ENCODE measurements at places on chromosomes 12 and 14.

- DNase-seq: no peak
Observed at GRCh38 chr12:68281322-68282077, 28.1 kb upstream of the IL22 start.

DNA sequence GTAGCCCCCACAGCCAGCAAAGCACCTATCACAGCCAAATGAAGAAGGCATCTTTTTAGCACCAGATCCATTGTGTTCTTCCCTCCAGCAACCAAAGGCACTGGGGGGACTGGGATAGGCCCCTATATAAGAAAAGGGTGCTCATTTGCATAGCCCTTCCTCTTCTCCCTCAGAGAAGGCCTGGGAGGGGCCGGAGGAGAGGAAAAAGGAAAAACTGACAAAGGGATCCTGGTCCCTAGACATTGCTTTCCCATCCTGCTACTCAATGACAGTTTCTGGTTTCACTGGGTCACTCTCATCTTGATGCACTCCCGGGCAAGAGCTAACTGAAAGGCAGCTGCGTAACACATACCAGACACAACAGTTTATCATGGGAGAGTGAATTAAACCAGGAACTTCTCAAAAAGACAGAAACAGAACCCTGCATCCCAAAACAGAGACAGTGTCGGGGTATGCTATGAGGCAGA, at the start of gene PMEL:
Gene PMEL, minus strand, starts transcription at position 102 of the 467 bp plus-strand sequence. Its CDS starts 31 bp downstream, at position 71.
- no peak for DNase-seq

DNA sequence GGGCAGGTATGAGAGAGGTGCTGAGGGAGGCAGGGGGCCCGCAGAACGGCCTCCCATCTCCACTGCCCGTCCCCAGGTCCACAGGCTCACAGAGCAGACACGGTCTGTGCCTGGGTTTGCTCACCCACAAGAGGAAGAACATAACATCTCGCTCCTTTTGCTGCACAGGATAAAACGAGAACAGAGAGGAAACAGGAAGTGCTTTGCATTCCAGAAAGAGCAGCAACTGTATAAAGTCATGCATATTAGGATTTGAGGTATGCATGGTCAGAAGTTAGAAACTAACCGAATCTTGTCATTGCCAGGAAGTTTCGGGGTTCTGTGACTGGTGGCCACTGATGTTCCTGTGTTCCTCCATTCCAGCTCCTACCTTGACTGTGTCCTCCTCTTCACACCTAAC, 25.0 kb downstream of the NTF3 start:
- DNase-seq: peak; percentile 74

- no peak for DNase-seq
Observed at GRCh38 chr14:52078095-52078531, 9.3 kb upstream of the NID2 start.

DNA sequence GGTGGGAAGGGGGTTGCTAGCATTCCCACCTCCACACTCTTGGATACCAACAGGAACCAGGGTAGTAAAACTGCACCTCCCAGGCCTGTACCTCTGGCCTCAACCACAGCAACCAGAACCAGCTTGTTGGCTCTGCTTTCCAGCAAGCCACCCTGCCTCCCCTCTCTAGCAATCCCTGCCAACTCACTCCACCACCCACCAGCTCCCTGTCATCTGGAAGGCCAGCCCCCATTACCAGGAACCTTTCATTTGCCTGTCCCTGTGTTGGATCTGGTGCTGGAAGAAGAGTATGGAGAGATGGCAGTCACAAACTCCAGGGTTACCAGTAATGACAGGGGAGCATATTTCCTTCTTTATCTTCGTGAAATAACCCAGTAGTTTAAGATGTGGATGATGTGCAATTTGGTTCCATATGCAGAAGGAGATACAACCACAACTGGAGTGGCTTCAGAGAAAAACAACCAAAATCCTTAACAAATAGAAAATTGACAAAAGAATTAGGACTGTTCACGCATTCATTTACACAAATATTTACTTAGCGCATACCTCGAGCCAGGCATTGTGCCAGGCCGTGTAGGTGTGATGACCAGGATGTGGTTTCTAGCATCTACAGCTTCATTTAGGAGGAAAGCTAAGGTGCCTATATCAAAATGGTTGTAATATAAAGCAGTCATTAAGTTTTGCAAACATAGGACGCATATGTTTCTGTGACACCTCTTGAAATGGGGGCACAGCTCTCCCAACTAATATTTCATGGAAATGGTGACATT, 3.4 kb downstream of the B4GALNT3 start:
- DNase-seq: no peak
